ENCODE measurements at places on chromosomes 5 and 9.

DNA sequence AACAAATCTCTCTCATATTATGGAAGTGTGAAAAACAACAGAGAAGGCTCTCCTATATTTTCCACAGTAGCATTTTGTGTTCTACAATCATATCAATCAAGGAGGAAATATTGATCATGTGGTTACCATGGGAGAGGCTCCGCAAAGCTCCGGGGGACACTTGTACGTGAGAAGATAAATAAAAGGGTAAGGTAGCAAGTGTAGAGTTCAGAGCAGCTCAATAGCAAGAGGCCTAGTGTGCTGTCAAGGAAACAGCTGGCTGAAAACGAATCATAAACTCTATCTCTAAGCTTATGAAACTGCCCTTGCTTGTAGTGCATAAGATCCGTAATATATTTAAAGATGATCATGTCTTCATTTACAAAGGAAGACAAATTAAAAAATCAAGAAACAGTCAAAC, 57.5 kb downstream of the CDH18 start:
- DNase-seq: no peak

GRCh38 chr5:164860896-164861295, 1355.5 kb downstream of the MAT2B start:
- DNase-seq: no peak

- DNase-seq: no peak
These were observed 80.2 kb upstream of the ZNF169 start for GRCh38 chr9:94178927-94179326.

GRCh38 chr5:60856066-60856465, 12.0 kb upstream of the ELOVL7 start:
- DNase-seq: no peak

GRCh38 chr5:665956-666711, 27.0 kb downstream of the TPPP start:
- DNase-seq: no peak
